B cell (primary cell): ENCODE measurements at places on chromosomes 3 and 15.
A peak's percentile ranks its signal among the peaks of the same experiment; 100 is the strongest.

DNA sequence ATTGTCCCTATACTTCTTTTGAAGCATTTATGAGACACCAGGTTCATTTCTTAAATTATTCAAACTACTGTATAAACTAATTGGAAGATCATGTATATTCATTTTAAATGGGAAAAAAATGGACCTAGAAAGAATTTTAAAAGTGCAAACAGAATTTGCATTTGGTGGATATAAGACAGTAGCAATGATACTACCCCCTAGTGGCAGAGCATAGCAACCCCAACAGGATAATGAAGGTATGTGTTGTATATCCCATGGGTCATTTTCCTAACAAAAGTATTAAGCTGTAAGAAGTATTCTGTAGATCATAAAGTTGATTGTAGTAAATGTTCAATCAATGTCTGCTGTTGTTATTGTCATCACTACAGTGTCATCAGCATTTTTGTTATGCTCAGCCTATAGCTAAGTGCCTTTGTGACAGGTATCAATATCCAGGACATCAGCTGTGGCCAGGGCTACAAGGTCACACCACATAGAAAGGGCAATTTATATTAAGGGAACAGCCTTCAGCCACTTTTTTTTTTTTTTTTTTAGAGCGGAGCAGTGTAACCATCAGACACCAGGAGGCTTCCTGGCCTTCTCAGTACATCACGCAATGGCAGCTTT, 175.8 kb downstream of the FOXB1 start:
- no peaks in the 10 kb centered on the region for H3K4me1 ChIP-seq
- H3K36me3 ChIP-seq, result no peaks in the 10 kb centered on the region
- H3K27ac ChIP-seq, result no peak overlapping the region
- DNase-seq, result peak; percentile 61

DNA sequence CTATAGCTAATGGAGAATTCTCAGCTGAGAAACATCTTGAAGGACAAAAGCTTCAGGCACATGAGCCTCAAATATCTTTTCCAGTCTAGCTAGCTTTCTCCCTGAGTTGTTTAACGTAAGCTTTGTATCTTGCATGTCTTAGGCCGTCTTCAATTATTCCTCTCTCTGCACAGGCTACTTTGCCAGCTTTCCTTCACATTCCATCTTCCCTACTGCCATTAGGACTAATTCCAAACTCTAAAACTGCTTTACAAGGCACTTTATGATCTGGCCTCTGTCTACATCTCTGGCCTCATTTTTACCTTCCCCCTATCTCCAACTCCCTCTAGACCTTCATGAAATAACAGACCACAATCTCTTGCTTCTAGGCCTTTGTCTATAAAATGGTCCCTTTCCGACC, 171.4 kb downstream of the GREM1 start:
- no peak for DNase-seq
- H3K4me1 ChIP-seq, result no peaks in the 10 kb centered on the region
- no peak overlapping the region for H3K4me3 ChIP-seq
- H3K27ac ChIP-seq, result no peak overlapping the region
- H3K36me3 ChIP-seq, result no peaks in the 10 kb centered on the region
- no peaks in the 10 kb centered on the region for H3K27me3 ChIP-seq

DNA sequence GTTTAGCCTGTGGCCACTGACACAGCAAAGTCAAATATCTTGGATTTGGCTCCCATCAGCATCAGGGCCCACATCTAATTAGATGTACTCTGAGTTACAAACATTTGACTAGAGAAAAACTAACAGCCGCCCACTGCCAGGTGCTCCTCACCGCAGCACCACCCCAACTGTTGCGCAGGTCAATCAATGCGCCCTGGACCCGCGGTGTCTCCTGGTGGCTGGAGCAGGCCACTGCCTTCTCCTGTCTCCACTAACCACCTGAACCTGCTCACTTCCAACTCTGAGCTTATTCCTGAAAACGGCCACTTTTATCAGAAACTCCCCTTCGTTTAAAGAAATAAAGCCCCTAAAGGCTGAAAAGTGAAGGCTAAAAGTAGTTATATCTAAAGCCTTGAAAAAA, 4.3 kb downstream of the RIOX2 start:
- no peak for DNase-seq
- H3K4me3 ChIP-seq, result no peak overlapping the region
- peaks cover 13% of the 10 kb centered on the region for H3K4me1 ChIP-seq
- no peaks in the 10 kb centered on the region for H3K27me3 ChIP-seq
- H3K27ac ChIP-seq, result no peak overlapping the region

DNA sequence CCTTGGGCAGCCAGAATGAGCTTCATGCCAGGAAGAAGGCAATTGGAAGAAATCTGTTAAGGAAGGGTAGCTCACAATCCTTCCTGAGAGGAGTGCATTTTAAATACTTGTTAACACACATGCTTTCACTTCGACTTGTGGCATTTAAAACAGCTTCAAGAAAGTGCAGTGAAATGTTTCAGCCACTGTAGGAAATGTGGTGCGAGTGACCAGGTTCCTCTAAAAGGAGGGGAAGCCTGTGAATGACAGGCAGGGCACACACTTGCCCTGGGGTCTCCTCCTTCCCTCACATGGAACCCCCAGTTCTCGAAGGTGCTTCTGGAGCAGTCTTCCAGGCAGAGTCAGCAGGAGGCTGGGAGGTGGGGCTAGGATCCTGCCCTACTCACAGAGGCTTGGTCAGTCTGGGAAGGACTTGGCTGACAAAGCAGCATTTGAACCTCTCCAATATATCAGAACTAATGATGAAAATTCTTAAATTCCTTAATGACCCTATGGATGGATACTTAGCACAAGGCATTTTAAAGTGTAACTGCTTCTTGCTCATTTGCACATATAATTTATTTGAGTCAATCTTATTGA, 358.6 kb downstream of the CHST2 start:
- H3K27ac ChIP-seq, result peak overlapping the region; percentile 2
- peaks cover 23% of the 10 kb centered on the region for H3K4me1 ChIP-seq
- peak; percentile 38 for DNase-seq
- no peaks in the 10 kb centered on the region for H3K27me3 ChIP-seq
- H3K36me3 ChIP-seq, result no peaks in the 10 kb centered on the region

DNA sequence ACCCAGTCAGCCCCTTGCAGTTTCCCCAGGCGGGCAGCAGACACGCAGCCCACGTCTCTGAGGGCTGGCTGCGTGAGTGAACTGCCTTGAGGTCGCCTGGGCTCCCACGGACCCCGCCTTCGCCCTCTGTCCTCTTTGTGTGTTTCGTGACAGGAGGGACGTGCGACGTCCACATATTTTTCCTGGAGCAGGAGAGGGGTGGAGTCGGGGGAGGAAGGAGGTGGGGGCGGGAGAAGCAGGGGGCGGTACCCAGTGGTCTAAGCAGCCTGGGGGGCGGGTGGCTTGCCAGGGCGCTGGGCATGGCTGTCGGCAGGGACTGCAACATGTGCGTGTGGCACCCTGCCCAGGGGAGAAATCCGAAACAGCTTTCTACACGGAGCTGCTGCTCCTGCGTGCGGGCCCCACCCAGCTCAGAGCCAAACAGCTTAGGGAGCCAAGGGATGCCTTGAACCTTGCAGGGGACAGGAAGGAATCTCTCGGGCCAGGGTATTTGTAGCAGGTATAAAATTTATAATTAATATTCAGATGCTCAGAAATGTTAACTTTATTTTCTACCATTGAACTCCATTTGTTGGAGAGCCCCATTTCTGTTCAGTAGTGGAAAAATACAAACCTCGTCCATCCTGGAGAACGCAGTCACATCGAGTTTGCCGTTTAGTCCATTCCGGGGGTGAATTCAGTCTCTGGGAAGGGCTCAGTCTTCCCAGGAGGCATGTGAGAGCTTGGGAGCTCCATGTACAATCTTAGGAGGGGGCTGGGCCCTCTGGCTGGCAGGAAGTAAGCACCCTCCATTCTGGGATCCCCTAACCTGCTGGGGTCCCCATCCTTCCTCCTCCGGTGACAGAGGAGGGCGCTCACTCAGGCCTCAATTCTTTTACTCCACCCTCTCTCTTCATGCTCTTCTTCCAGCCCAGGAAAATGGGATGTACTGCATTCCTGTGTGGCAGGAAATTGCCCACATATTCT, 79.1 kb upstream of the MEF2A start:
- peaks cover 23% of the 10 kb centered on the region for H3K4me1 ChIP-seq
- DNase-seq, result no peak
- H3K27me3 ChIP-seq, result no peaks in the 10 kb centered on the region
- H3K36me3 ChIP-seq, result no peaks in the 10 kb centered on the region

DNA sequence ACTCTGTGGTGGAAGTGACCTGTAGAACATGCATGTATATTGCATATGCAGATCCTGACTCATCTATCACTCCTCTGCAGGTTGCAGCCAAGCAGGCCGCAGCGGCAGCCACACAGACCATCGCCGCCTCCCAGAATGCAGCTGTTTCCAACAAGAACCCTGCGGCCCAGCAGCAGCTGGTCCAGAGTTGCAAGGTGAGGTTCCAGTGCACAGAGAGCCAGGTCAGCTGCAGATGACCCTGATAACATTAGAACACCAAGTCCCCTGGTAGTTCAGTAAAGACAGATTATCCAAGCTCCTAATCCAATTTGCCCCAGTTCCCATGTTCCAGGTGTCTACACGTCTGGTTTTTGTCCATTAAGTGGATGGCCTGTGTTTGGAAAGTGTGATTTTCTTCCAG, 325.1 kb upstream of the TPM1 start:
- H3K4me1 ChIP-seq, result no peaks in the 10 kb centered on the region
- no peak for DNase-seq
- H3K27me3 ChIP-seq, result no peaks in the 10 kb centered on the region
- H3K27ac ChIP-seq, result no peak overlapping the region
- H3K4me3 ChIP-seq, result no peak overlapping the region
